ENCODE measurements at places on chromosomes 11 and 22. TPM values are rescaled to one million over a fixed set of nuclear protein-coding genes. Genes with fewer than 3 reads are reported as not detected.

DNA sequence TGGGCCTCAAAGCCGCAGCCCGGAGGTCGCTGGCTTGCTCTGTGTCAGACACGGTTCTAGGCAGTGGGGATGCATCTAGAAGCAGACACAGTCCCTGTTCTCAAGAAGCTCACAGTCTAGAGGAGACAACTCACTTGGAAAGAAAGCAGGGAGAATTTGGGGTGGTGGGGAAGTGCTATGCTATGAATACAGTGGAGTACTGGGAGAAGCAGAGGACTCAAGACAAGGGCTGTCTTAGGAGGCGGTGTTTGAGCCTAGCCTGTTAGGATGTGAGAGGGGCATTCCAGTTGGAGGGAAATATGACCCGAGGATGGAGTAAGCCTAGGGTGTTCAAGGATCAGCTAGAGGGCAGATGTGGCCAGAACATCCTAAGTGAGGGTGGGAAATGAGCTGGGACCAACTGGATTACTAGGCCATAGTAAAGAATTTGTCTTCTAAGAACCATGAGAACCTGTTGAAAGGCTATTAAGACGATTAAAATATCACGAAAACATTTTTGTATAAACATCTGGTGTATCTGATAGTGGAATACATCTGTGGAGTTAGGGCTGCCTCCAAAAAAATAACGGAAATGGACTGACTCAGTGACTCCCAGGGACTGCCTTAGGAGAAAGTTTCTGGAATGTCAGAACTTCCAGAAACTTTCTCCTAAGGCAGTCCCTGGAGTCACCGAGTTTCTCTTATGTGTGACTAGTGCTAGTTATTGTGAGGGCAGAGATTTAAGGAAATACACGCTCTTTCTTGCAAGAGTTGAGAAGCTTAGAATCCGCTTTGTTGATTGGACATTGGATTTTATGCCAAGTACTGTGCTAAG, 1.1 kb upstream of the PITPNB start:
- no peak for DNase-seq
- no peaks in the 10 kb centered on the region for H3K27me3 ChIP-seq
- H3K4me3 ChIP-seq: peak overlapping the region; percentile 86
- peaks cover 46% of the 10 kb centered on the region for H3K4me1 ChIP-seq
- peak overlapping the region; percentile 98 for H3K27ac ChIP-seq
- no peaks in the 10 kb centered on the region for H3K36me3 ChIP-seq

- H3K27ac ChIP-seq: peak overlapping the region; percentile 26
- peak overlapping the region; percentile 63 for H3K4me3 ChIP-seq
- H3K4me1 ChIP-seq: peaks cover 17% of the 10 kb centered on the region
- H3K36me3 ChIP-seq: no peaks in the 10 kb centered on the region
Observed at GRCh38 chr11:117315285-117316196, 515 bp downstream of the BACE1 start.

- no peaks in the 10 kb centered on the region for H3K4me1 ChIP-seq
- H3K4me3 ChIP-seq: no peak overlapping the region
- no peaks in the 10 kb centered on the region for H3K27me3 ChIP-seq
- H3K36me3 ChIP-seq: peaks cover 30% of the 10 kb centered on the region
Observed at GRCh38 chr11:134260503-134260902, 7.1 kb downstream of the ACAD8 start.

RAB3IL1 gene
- polyA plus RNA-seq: not detected

GRCh38 chr22:37544955-37545702, 15.2 kb upstream of the CDC42EP1 start:
- H3K4me1 ChIP-seq: peaks cover 18% of the 10 kb centered on the region
- DNase-seq: peak; percentile 27
- no peaks in the 10 kb centered on the region for H3K36me3 ChIP-seq
- H3K4me3 ChIP-seq: no peak overlapping the region

DPAGT1 gene
- 32.9 TPM for polyA plus RNA-seq

- H3K27ac ChIP-seq: no peak overlapping the region
- no peaks in the 10 kb centered on the region for H3K27me3 ChIP-seq
- H3K4me3 ChIP-seq: no peak overlapping the region
- DNase-seq: no peak
- no peaks in the 10 kb centered on the region for H3K4me1 ChIP-seq
- H3K36me3 ChIP-seq: no peaks in the 10 kb centered on the region
Observed at GRCh38 chr22:44384563-44385295, 72.0 kb upstream of the SHISAL1 start.

DNA sequence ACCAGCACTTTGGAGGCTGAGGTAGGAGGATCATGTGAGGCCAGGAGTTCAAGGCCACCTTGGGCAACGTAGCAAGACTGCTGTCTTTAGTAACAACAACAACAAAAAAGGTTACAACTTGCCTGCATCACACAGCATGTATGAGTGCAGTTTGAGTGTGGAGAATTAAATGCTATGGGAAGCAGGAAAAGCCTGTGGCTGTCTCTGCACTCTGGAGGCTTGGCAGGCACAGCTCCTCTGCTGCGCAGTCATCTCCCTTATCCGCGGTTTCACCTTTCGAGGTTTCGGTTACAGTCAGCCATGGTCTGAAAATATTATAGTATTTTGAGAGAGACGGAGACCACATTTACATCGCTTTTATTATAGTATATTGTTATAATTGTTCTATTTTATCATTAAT, 2.9 kb downstream of the MICAL2 start:
- no peaks in the 10 kb centered on the region for H3K36me3 ChIP-seq
- peaks cover 49% of the 10 kb centered on the region for H3K4me1 ChIP-seq
- no peak overlapping the region for H3K27ac ChIP-seq
- no peak overlapping the region for H3K4me3 ChIP-seq

DNA sequence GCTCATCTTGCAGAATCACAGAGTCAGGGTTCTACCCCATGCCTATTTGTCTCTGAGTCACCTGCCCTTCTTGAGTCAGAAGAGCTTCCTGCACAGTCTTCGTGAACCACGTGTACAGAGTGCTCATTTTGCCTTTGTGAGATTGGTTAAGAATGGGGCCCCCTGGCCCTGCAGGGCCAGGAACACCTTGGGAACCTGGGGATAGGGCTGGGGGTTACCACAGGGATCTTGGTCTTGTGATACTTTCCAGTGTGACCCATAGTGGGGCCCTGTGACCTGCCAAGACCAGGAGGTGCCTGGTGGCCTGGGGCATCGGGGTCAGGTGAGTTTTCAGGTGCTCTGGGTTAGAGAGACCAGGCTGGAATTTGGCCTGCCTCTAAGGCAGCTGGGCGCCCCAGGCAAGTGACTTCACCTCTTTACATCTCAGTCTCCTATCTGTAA, 9.4 kb downstream of the TMPRSS13 start:
- no peak overlapping the region for H3K4me3 ChIP-seq
- H3K27me3 ChIP-seq: no peaks in the 10 kb centered on the region
- H3K4me1 ChIP-seq: peaks cover 5% of the 10 kb centered on the region
- H3K27ac ChIP-seq: no peak overlapping the region
- H3K36me3 ChIP-seq: no peaks in the 10 kb centered on the region

- no peaks in the 10 kb centered on the region for H3K27me3 ChIP-seq
- no peak overlapping the region for H3K27ac ChIP-seq
- no peaks in the 10 kb centered on the region for H3K36me3 ChIP-seq
- H3K4me3 ChIP-seq: no peak overlapping the region
Observed at GRCh38 chr11:16833026-16833425, 94.6 kb downstream of the C11orf58 start.

NCR3LG1 gene
- 0.30 TPM for polyA plus RNA-seq

- no peaks in the 10 kb centered on the region for H3K27me3 ChIP-seq
- no peaks in the 10 kb centered on the region for H3K4me1 ChIP-seq
- H3K4me3 ChIP-seq: no peak overlapping the region
- no peak for DNase-seq
Observed at GRCh38 chr11:8930456-8931175, 2.1 kb downstream of the C11orf16 start.

P2RX6 gene
- not detected for polyA plus RNA-seq

GRCh38 chr22:36328635-36329253, 59.0 kb downstream of the MYH9 start:
- peaks cover 67% of the 10 kb centered on the region for H3K4me1 ChIP-seq
- H3K27ac ChIP-seq: peak overlapping the region; percentile 84
- no peak overlapping the region for H3K4me3 ChIP-seq
- no peaks in the 10 kb centered on the region for H3K27me3 ChIP-seq

GRCh38 chr11:4672470-4672869, 25.2 kb downstream of the OR51E2 start:
- no peak for DNase-seq
- H3K27me3 ChIP-seq: no peaks in the 10 kb centered on the region
- H3K4me3 ChIP-seq: no peak overlapping the region
- H3K27ac ChIP-seq: no peak overlapping the region

DNA sequence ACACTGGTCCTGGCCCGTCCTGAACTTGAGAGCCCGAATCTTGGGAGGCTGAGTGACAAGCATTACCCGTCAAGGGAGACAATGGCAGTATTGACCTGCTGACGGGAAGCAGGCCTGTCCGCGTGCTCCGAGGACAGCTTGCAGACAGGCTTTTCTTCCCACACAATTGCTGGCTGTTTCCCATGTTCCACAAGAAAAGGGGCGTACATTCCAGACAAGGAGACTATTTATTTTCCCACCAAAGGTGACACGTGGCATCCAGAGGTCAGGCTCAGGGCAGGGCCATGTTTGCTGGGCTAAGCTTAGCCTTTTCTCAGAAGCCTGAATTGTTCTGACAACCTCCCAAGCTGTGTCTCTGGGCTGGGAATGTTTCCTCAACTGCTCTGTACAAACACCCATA, 86.9 kb upstream of the SPON1 start:
- H3K36me3 ChIP-seq: no peaks in the 10 kb centered on the region
- no peaks in the 10 kb centered on the region for H3K27me3 ChIP-seq
- peaks cover 2% of the 10 kb centered on the region for H3K4me1 ChIP-seq
- H3K4me3 ChIP-seq: no peak overlapping the region
- no peak for DNase-seq

DNA sequence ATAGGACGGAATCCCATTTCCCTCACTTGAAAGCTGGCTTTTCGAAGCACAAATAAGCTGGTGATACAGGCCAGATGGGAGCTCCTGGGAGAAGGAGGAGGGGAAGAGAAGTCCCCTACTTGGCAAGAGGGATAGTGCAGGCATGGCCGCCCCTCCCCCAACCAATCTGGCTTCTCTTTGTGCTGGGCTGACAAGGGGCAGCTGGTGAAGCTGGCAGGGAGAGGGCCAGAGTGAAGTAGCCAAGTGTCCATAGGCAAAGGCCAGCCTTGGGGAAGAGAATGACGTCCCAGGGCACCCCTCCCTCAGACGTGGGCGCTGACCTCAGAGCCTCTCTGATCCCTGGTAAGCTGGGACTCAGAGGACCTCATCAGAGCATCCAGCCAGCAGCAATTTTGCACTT, 78.7 kb upstream of the GRAMD1B start:
- H3K36me3 ChIP-seq: no peaks in the 10 kb centered on the region
- H3K27ac ChIP-seq: no peak overlapping the region
- no peaks in the 10 kb centered on the region for H3K4me1 ChIP-seq
- no peaks in the 10 kb centered on the region for H3K27me3 ChIP-seq
- no peak overlapping the region for H3K4me3 ChIP-seq
- no peak for DNase-seq

SLC22A6 gene
- polyA plus RNA-seq: not detected

DNA sequence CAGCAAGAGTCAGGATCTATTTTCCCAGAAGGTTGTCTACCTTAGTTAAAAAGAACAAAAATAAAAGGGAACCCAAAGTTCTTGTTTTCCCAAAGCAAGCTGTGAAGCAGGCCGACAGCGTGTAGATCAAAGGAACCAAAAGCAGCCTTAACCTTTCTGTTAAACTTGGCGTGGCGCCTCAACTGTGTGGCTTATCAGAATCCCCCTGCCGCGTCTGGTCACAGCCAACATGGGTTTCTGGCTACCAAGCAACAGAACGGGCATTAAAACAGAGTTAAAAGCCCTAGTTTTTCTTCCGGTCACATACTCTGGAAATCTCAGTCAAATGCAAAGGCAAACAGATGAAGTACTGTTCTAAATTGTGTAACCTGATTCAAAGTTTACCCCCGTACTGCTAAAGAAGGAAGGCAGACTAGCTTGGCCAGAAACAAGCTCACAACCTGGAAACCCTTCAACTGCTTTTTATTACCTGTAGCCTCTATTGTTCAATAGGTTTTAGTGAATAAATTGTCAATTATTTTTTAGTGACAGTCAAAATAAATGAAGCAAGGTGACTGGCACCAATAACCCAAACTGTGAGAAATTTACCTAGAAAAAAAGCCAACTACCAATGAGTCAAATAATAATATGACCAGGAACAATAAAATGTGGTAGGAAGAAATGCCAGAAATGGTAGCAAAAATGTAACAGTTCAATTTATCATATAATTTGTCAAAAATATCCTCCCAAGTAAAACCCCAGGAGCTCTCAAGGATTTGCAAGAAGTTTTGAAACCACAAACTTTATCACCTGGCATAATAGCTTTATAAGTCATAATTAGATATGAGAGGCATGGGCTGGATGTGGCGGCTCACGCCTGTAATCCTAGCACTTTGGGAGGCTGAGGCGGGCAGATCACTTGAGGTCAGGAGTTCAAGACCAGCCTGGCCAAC, 21.4 kb downstream of the CHKA start:
- no peak for DNase-seq
- peaks cover 6% of the 10 kb centered on the region for H3K4me1 ChIP-seq
- no peaks in the 10 kb centered on the region for H3K27me3 ChIP-seq
- H3K36me3 ChIP-seq: no peaks in the 10 kb centered on the region

FOSL1 gene
- 0.81 TPM for polyA plus RNA-seq

DNA sequence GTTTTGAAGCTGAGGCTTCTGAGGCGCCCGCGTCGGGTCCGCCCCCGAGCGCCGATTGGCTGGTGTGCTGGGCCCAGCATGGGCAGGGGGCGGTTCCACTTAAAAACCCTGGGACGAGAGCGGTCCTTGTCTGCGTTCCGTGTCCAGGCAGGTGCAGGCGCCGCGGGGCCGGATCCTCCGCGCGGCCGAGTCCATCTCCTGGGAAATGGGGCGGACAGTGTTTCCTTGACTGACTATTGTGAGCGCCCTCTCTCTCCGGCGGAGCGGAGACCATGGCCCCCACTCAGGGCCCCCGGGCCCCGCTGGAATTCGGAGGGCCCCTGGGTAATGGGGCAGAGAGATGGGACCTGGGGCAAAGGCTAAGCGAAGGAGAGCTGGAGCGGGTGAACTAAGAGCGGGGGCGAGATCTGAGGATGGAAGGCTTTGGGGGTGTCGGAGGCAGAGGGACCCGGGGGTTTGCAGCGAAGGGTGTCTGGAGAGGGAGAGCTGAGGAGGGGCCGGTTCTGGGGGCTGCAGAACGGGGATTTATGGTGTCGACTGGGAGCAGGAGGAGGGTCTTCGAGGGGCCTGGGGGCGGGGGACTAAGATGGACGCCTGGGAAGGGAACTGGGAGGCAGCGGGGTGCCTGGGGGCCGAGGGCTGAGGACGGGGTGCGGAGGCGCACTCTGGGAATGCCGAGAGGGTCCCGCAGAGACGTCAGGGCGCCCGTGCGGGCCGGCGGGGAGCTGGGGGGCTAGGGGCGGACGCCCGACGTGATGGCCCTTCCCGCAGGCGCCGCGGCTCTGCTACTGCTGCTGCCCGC, at the start of gene TM7SF2:
TM7SF2 (plus strand) TSS at position 129 of the 802 bp plus-strand sequence; CDS start at position 273, 144 bp downstream.
- H3K4me1 ChIP-seq: peaks cover 46% of the 10 kb centered on the region
- H3K27me3 ChIP-seq: no peaks in the 10 kb centered on the region
- H3K27ac ChIP-seq: peak within 1 kb of the TSS; percentile 59

GRCh38 chr11:103327721-103328120, 218.5 kb downstream of the DYNC2H1 start:
- H3K36me3 ChIP-seq: no peaks in the 10 kb centered on the region
- peaks cover 9% of the 10 kb centered on the region for H3K4me1 ChIP-seq
- no peak overlapping the region for H3K4me3 ChIP-seq
- no peak for DNase-seq
- no peak overlapping the region for H3K27ac ChIP-seq
